NCI-H748 treated with DMSO at 0.1 percent for 48 hours (cell line): ENCODE measurements at places on chromosomes 1 and 21.

- DNase-seq: peak; percentile 19
Measured at GRCh38 chr1:921011-921837, 2.5 kb upstream of the SAMD11 start.

DNA sequence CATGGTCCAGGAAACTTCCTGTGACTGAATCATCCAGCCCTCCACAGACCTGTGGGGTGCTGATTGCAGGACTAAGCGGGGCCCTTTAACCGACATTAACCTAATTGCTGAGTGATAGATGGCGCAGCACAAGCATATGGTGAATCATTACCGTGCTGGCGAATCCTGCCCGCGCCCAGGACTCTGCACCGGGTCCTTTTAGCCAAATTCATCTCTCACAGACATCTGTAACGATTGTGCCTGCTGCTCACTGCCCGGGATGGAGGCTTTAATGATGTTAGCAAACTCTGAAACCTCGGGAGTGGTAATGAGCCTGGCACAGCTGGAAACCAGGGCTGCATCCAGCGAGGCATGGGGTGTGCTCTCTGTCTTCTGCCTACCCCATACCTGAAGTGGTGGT, 147.3 kb upstream of the CD34 start:
- no peak for DNase-seq

DNA sequence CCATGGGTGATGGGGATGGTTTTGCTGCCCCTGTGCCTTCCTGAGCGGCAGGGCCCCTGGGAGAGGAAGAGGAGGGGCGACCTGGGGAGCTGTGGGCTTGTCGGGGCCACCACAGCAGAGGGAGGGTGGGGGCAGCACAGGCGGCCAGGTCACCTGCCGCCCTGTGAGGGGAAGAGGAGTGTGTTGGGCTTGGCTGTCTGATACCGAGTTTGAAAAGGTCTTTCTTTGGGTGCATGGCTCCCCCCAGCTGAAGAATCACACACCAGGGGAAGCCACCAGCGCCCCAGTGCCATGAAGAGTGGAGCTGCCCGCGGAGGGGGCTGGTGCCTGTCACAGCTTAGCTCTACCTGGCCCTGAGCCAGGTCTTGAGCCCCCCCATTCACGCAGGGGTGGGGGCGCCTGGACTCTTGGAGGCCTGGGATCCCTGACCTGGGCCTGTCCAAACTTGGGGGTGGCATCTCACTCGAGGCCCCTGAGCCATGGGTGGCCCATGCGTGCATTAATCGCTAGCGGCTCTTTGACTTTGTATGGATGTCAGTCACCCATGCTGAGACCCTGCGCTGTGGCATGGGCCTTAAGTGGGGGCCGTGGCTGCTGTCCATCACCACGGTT, 26.4 kb downstream of the CSTB start:
- no peak for DNase-seq

GRCh38 chr1:108502138-108502537, 52.0 kb downstream of the NBPF6 start:
- DNase-seq: no peak

DNA sequence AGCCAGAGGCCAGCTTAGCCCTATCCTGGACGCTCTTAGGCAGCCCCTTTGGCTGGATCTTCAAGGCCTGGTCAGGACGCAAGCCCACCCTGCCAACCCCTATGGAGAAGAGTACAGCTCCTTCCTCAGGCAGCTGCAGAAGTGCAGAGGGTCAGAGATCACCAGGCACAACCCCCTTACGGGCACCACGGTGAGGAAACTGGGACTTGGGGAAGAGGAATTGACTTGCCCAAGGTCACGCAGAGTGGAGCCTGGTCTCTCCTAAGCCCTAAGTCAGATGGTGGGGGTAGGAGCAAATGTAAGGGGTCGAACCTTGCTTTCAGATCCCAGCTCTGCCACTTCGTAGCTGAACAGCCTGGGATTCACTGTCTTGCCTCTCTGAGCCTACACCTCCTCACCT, 3.7 kb downstream of the E2F2 start:
- DNase-seq: no peak

GRCh38 chr1:65577278-65577677, 156.8 kb downstream of the LEPR start:
- DNase-seq: no peak

DNA sequence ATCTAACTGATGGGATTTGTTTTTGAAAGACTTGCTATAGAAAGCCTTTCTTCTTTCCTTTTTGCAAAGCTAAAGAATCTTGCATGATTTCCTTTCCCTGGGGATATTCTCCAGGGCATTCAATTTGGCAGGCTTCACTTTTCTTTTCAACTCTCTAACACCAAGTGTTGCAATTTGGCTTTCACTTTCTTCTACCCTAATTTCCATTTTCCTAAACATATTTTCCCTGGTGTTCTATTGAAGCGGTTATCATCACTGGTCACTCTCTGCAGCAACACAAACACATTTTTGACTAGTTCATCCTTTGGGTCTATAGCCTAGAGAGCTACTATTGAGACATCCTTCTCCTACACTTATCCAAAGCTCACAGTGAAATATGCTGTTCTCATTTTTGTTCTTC, 424.5 kb downstream of the NEGR1 start:
- DNase-seq: no peak

DNA sequence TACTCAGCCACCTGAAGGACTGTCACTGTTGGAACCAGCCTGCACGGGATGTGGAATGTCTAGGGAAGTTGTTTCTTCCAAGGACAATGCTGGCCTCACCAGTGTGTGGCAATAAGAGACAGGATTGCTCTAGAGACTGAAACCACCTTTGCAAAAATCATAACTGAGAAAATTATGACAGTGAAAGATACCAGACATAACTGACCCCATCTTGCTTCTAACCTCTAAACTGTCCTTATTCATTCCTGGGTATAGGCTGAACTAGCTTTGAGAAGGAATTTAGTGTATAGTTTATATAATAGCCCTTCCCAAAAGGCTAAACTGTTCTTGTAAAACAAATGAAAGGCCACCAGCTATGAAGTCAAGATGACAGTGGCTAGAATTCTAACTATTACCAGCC, 83.6 kb downstream of the IER5 start:
- no peak for DNase-seq

DNA sequence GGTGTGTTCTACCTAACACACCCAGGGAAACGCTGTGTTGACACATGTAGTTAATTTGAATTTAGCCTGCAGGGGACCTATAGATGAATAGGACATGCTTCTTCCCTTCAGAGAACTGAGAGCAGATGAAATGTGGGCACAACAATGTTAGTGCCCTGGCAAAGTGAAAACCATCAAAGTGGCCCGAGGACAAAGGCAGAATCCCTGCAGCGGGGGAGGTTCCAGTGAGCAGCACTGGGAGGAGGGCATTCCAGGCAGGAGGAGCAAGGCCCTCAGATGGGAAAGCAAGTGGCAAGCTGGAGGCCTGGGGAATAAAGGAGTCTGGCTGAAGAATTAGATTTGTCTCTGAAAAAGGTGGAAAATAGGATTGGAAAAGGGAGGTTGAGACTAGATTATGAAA, 37.2 kb downstream of the C1orf94 start:
- no peak for DNase-seq

DNA sequence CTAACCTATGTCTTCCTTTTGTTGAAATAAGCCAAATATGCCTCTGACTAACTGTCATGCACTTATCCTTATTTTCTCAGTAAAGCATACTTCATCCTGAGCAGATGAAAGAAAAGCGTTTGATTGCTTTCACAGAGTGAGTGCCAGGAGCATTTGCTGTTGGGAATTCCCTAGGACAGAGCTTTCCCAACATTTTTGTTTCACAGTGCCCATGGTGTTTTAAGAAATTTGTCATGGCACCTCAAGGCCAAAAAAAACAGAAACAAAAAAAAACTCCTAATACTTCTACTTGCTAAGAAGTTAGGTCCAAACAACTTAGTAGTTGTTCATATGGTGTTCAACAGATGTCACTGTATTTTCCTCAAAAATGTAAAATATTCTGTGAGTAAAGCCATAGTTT, 120.8 kb upstream of the BMP8A start:
- DNase-seq: no peak

DNA sequence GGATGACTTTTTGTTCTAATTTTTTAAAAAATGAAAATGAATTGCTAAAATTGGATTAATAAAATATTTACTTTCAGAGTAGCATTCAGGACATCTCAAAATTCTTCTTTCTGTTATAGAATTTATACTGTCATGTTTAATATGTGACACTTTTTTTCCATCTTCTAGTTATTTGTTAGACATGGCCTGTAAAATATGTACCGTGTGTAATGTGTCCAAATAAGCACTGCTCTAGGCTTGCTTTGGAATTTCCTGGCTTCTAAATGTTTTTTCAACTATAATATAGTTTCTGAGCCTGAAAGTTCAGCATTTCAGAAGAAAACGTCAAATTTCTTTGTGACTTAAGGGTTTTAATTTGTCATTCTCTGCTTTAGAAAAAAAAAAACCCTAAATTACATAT, 243.6 kb downstream of the DNM3 start:
- DNase-seq: no peak

DNA sequence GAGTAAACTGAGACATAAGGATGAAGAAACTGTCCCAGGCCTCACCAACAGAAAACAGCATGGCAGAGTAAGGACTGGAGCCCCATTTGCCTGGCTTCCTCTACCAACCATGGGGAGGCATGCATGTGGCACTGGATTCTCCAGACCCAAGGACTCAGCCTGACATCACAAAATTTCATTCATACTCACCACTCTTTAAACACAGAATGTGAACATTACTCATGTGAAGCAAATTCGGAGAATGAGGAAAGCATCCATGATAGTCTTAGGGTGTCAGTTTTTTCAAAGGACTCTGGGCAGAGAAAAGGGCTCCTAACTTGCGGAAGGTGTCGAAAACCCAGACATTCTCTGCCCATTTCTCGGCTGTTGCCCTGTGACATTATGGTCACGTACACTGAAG, 83.9 kb downstream of the PCNX2 start:
- no peak for DNase-seq

DNA sequence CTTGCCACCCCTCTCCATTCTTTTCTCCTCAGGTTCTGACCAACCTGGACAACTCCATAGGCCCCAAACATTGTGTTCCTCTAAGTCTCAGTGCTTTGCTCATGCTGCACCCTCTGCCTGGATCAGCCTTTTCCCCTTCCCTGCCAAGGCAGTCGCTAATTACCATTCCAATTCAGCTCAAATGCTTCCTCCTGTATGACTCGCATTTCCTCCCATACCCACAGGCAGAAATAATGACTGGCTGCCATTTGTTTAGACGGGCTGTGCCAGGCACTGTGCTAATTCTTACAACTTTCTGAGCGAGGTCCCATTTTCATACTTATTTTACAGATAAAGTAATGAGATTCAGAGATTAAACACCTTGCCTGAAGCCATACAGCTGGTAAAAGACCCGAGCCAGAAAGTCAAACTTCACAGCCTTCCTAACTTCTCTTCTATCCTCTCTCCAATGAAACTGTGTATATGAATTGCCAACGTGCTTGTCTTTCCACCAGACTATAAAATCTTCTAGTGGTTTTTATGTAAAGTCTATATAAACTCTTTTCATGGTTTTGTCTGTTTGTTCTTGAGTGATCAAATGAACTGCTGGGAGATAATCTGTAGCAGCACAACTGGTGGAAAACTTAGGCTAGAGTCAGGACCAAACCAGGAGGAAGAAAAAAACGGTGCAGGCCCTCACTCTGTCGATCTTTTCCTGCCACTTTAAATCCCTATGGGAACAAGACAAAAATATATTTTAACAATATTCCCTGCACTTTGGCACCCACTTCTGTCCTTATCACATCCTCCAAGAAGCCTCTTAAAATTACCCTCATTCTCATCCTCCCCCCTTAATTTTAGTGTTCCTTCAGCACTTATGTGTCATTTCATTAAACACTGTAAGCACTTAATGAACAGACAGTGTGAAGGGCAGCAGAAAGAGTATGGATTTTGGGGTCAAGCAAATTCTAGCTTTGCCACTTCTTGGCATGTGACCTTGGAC, 33.7 kb downstream of the RAB3B start:
- DNase-seq: peak; percentile 25

- peak; percentile 58 for DNase-seq
Measured at GRCh38 chr21:26557106-26557505, 16.0 kb downstream of the CYYR1 start.

DNA sequence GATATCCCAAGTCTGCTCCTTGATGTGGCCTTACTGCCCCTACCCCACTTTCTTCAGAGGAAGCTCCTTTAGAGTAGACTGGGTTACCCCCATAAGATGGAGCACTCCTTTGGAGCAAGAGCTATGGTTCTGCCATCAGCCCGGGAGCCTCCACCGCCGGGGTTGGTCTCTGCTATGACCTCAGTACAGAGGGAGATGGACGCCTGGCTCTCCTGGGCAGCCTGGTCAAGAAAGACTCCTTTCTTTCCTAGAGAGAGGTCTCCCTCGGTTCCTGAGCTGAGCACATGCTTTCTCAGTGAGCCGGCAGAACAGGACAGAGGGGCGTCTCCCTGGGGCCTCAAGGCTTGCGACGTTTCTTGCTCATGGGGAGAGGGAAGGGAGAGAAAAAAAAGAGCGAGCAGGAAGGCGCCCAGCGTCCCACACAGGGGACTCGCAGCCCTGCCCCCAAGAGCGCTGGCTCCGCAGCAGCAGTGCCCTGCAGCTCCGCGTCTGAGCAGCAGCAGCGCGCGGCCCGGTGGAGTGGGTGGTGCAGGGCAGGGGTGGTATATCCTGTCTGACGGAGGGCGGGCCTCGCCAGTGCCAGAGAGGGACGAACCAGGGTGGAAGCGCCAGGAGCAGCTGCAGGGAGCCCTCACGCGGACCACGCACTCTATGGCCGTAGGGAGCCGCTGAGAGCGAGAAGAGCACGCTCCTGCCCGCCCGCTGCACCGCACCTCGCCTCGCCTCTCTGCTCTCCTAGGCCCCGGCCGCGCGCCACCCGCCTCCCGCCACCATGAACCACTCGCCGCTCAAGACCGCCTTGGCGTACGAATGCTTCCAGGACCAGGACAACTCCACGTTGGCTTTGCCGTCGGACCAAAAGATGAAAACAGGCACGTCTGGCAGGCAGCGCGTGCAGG, at the start of gene PKP1:
Gene PKP1, plus strand, starts transcription at position 576 of the 899 bp plus-strand sequence. Its CDS starts 197 bp downstream, at position 773.
- no peak for DNase-seq

- DNase-seq: no peak
Measured at GRCh38 chr1:27179379-27179778, 24.5 kb upstream of the SLC9A1 start.

- no peak for DNase-seq
Measured at GRCh38 chr1:33656467-33657005, 184.1 kb downstream of the ZSCAN20 start.

DNA sequence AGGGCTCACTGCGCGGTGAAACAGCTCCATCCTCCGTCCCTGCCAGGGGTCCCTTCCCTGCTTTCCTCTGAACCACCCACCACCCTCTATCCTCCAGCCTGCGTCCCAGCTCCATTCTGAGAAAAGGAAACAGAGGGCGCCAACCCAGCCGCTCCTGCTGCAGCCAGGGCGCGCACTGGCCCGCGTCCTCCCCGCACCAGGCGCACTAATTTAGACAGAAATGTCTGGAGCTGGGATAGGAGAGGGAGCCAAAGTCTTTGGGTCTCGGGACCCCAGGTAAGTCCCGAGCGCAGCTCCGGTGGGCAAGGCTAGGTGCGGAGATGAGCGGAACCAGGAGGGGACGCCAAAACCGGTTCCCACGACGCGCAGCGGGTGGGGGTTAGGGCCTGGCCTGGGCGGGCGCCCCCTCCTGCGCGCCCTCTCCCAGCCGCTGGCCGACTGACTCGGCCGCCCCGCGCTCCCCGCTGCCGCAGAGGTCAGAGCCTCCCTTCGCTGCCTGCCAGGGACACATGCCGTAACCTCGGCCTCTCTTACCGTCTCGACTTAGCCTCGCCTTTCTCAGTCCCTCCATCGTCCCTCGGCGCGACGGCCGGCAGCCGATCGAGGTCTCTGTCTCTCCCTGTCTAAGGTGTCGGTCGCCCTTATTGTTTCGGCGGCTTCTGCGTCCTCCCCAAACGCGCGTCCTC, 2.0 kb downstream of the CAMK2N1 start:
- no peak for DNase-seq

GRCh38 chr1:14848203-14848602, 249.7 kb downstream of the KAZN start:
- no peak for DNase-seq
